Activated T-helper 1 cell treated with anti-CD3 and anti-CD28 coated beads, Interleukin-2, amount 50 U/mL, for 16 hours (primary cell): ENCODE measurements at places on chromosomes 1 and 21.
A peak's percentile ranks its signal among the peaks of the same experiment; 100 is the strongest.

DNA sequence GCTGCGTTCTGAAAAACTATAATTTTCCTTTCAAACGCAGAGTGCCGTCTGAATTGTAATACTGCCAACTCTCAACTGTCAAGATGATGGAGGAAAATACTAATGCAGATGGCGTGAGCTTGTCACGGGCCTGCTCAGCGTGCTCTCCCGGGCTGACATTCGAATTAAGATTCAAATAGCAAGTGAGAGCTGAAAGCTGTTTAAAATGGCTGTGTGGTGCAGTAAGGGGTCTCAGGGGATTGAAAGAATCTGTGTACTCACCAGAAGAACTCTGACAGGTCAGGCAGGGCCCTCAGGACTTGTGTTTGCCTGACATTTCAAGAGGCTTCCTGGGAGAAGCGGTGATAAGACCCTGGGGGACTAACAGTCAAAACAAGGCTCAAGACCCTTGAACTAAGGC is 33.1 kb downstream of the ZMYND12 start:
- DNase-seq = no peak

DNA sequence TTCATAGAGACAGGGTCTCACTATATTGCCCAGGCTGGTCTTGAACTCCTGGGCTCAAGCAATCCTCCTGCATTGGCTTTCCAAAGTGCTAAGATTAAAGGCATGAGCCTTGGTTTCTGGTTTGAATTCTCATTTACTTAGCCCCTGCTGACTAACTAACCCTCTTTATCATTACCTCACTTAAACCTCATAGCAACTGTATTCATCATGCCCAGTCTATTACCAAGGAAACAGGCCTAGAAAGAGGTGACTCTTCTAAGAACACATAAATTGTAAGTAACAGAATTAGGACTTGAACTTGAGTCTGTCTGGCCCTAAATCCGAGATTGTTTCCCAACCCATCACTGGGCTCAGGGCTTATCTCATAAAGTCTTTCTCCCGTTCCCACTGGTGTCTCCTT is 44.2 kb downstream of the TMEM53 start:
- DNase-seq = no peak

- DNase-seq = no peak
Measured at GRCh38 chr1:177315761-177316160, 145.0 kb downstream of the BRINP2 start.

- no peak for DNase-seq
Measured at GRCh38 chr21:44455524-44456213, 359 bp downstream of the LRRC3 start.

DNA sequence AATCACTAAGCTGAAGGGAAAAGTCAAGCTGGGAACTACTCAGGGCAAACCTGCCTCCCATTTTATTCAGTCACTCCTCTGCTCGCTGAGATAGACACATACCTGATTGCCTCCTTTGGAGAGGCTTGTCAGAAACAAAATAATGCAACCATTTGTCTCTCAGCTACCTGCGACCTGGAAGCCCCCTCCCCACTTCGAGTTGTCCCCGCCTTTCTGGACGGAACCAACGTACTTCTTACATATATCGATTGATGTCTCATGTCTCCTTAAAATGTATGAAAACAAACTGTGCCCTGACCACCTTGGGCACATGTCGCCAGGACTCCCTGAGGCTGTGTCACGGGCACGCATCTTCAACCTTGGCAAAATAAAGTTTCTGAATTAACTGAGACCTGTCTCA is 21.5 kb upstream of the HPDL start:
- DNase-seq = no peak

- no peak for DNase-seq
Measured at GRCh38 chr21:31520561-31521098, 138.9 kb upstream of the SOD1 start.

GRCh38 chr1:213391445-213391844 is 340.4 kb downstream of the RPS6KC1 start:
- DNase-seq = no peak

GRCh38 chr21:38244885-38245869 is 11.6 kb upstream of the KCNJ15 start:
- peak; percentile 17 for DNase-seq

- DNase-seq = no peak
Measured at GRCh38 chr1:235486321-235486720, 17.9 kb downstream of the B3GALNT2 start.

- no peak for DNase-seq
Measured at GRCh38 chr1:23417570-23417969, 7.0 kb downstream of the TCEA3 start.

GRCh38 chr1:43590388-43590925 is 59.5 kb upstream of the KDM4A start:
- DNase-seq = no peak

GRCh38 chr1:30856260-30856790 is 52.2 kb downstream of the SDC3 start:
- DNase-seq = no peak

DNA sequence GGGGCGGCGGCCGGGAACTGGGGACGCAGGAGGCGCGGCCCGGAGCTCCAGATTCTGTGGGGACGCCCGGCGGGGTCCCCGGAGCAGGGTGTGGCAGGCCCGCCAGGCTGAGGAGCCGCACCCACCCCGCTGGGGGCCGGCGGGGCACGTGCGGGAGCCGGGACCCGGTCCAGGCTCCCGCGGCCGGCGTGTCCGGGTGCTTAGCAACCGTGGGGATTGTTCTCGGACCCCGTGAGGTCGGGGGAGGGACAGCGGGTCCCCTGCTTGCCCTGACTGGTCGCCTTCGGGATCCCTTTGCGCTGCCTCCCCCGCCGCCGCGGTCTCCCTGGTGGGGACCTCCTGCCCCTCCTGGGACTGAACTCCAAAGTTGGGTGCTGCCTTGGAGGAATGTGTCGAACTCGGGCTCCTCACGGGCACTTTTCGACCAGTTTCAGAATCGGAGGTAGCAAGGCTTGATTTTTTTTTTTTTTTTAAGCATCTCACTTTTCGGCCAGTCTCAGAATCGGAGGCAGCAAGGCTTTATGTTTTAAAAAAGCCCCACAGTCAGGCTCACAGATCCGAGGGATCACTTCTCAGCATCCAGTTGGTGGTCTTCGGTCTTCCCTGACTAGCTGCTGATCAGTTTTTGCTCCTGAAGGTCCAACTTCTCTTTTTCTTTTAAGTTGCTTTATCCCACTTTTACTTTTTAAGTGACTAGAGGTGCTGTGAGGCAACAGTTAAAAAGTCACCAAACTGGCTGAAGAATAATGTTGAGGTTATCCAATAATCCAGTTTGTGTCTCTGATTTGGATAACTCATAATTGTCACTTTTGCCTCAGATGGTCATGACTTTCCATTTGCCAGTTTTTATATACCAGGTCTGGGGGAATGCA is 648 bp downstream of the FAM76A start:
- peak; percentile 6 for DNase-seq

DNA sequence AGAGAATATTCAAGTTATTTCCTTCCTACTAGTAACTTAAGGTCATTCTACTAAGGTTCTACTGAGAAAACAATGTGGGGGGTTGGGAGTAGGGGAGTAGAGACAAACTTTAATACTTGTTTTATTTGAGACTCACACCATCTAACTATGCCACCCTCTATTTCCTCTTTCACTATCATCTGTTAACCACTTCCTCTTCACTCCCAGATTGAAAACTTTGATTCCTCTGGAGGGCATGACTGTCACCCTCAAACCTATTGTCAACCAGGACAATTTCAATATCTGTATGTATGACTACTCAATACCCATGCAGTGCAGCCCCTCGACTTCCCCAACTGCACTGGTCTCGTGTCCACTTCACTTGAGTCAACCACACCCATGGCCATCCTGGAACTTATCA is 165.6 kb upstream of the POGK start:
- no peak for DNase-seq

GRCh38 chr1:180548686-180549317 is 10.0 kb upstream of the OVAAL start:
- DNase-seq = no peak

DNA sequence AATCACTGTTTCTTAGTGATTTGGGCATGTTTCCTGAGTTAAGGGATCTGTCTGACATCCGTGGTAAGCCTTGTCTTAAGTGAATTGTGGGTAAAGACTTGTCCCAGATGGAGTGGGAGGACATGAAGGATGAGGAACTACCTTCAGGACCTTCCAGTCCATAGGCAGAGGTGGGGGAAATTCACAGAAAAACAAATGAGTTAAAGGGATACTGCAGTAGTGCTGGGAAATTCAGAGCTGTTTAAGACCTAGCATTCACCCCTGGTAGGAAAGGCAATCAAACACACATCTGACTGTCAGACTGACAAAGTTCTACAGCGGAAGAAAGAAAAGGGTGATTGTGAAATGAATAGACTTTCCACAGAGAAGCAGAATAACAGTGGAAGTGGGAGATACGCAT is 3.0 kb downstream of the GNAT2 start:
- DNase-seq = no peak

- DNase-seq = no peak
Measured at GRCh38 chr1:216900116-216900620, 176.9 kb upstream of the ESRRG start.

GRCh38 chr1:91400133-91400725 is 4.4 kb downstream of the HFM1 start:
- DNase-seq = no peak

GRCh38 chr1:156475568-156476500 is 24.7 kb downstream of the MEF2D start:
- no peak for DNase-seq

- DNase-seq = no peak
Measured at GRCh38 chr1:70383483-70383882, 27.6 kb upstream of the CTH start.

DNA sequence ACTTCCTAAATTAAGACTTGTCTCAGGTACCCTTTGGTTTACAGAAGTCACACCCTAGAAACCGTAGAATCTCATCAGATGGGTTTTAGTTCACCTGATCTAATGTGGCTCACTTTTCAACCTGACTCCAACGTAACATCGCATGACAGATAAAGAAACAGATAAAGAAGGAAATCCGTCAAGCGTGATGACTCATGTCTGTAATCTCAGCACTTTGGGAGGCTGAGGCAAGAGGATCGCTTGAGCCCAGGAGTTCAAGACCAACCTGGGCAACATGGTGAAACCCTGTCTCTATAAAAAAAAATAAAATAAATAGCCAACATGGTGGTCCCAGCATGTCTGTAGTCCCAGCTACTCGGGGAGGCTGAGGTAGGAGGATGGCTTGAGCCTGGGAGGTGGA is 97.3 kb downstream of the SPSB1 start:
- no peak for DNase-seq

GRCh38 chr1:67393737-67394136 is 36.5 kb downstream of the SERBP1 start:
- no peak for DNase-seq

DNA sequence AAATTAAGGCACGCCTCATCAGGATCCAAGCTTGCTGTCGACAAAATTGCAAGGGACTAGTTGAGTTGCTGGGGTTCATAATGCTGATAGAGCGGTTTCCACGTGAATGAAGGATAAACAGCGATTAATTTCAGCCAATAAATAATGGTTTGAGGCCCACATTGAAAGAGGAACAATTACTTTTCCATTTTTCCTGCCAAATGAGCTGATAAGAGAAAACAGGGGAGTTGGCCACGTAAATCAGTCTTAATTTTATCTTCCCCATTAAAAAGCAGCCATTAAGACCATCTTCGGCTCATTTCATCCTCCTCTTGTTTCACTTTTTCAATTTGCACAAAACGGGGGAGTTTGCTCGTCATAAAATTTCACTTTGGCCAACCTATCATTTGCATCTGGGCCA is 235.5 kb upstream of the RRP15 start:
- DNase-seq = no peak

GRCh38 chr1:998995-999724 is 737 bp downstream of the HES4 start:
- no peak for DNase-seq

- DNase-seq = no peak
Measured at GRCh38 chr1:17161926-17162800, 42.8 kb upstream of the PADI1 start.

GRCh38 chr1:155011004-155011416 is 8.4 kb downstream of the ZBTB7B start:
- DNase-seq = no peak

- no peak for DNase-seq
Measured at GRCh38 chr1:38852780-38853179, 6.8 kb downstream of the RRAGC start.

DNA sequence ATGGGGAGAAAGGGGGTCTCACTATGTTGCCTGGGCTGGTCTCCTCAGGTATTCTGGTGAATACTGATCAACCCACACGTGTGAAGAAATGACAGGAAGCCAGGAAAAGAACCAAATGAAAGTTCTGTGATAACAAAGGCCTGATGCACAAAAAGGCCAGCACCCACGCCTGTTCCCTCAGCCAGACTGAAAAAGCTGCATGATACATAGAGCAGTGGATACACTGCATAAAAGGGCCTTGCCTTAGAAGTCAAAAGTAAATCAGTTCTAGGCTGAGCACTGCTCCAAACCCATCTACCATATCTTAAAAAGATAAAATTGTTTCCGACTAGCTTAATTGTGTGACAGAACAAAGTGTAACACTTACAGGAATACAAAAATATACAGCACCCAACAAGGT is 36.9 kb upstream of the PSMG1 start:
- DNase-seq = no peak

DNA sequence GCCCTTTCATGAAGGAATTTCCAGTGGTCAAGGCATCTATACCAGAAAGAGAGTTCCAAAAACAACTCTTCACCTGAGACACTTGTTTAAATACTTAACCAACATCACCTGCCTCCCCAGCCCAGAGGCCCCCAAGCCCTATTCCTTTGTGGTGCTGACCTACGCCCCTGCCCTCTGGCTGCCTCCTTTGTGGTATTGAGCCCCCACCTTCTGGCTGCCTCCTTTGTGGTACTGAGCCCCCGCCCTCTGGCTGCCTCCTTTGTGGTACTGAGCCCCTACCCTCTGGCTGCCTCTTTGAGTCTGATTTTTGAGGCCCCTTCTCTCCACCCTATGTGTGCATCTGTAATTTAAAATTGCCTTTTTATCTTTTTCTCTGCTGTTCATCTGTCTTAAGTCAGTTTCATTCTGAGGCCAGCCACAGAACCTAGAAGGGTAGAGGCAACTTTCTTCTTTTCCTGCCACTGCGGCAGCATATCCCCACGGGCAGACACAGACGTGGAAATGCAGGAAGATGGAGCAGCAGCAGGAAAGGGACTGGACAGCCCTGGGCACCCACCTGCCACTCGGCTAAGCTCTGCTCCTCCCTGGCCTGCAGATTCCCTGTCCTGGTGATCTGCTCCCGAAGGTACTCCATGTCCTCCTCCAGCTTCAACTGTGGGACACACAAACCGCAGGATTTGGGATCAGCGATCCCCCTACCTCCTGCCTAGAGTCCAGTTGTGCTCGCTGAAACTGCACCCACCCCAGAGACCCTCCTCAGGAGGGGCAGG is 3.2 kb downstream of the TRIM17 start:
- DNase-seq = no peak
